ENCODE measurements at places on chromosomes 2 and 18.

GRCh38 chr2:126751477-126751876, 95.5 kb downstream of the GYPC start:
- no peak for DNase-seq

DNA sequence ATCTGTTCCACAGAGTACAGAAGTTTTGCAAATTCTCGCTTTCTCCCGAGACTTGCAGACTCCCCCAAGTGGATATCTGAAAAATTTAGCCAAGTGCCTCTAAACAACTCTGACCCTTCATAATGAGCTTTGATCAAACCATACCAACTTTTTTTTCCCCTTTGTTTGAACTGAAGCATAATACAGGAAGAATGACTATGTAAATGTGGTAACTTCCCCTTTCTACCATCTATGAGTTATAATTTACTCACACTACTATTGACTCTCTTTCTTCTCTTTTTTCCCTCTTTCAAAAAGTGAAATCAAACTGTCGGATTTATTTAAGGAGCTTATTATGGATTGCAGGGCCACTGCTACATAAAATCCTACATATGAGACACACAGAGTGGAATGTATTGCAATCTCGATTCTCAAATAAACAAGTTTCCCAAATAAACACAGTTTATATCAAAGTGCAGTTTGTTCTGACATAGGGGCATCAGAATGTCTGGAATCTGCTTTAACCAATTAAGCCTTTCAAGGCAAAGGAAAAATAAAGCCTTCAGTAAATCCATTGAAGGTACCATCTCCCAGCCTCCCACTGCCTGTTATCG, 1.4 kb upstream of the ZNF804A start:
- no peak for DNase-seq

DNA sequence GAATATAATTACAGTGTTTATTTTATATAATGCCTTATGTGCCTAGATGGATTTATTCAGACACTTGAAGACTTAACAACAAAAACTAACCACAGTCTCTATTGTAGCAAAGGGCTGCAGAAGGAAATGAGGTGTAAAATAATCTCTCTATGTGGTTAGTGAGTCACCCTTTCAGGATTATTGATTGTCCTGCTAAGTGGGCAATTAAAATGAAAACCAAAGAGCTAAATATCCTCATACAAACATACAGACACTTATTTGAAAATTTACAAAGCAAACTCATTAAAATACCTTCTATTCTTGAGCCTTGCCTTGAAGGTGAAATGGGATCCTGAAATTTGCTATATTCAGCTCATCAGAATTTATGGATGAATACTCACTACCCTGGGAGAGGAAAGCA, 27.7 kb upstream of the DCC start:
- no peak for DNase-seq

DNA sequence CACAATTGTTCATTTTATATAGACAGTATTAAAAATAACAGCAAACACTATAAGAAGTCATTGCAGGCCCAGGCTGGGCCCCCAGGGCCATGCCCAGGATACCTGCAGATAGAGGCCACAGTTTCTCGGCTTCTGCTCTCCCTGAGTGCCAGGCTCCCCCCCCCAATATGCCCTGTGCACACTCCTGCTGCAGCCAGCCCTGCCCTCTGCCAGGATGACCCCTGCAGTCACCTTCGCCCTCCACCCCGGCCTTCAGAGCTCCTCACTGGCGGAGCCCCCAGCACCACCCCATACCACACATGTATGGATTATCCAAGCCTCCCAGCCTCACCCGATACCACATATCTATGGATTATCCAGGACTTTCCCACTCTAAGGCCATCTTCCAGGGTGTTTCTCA, 104.5 kb downstream of the TPO start:
- no peak for DNase-seq

- no peak for DNase-seq
These were observed 152.4 kb downstream of the ZFP36L2 start for GRCh38 chr2:43074052-43074451.

DNA sequence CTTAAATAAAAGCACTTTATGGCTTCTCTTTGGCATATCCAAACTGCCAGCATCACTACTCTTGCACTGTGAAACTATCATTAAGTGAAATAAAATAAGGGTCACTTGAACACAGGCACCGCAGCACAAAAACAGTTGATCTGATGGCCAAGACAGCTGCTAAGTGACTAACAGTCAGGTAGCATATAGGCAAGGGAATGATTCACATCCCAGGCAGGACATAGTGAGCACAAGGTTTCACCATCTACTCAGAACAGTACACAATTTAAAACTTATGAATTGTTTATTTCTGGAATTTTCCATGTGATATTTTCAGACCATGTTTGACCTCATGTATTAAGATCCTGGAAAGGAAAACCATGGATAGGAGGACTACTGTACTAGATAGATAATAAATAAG, 214.2 kb downstream of the MREG start:
- no peak for DNase-seq

DNA sequence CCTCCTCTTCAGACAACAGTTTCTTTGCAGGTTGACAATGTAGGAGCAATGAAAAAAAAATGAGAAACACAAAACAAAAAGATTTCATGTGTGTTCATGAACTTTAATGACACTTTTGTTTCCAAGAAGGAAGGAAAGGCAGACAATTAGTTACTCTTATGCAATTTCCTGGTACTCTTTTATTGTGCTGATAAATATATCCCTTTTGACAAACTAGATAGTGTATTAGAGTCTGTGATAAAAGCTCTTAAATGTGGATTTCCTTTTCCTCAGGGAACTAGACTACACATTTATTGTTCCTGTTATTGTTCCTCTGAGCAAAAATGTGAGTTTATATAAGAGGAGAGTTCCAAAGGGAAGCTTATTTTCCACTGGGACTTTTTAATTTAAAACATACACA, 188.7 kb upstream of the NRXN1 start:
- no peak for DNase-seq

GRCh38 chr2:159124441-159124911, 156.0 kb downstream of the TANC1 start:
- DNase-seq = peak; percentile 8

DNA sequence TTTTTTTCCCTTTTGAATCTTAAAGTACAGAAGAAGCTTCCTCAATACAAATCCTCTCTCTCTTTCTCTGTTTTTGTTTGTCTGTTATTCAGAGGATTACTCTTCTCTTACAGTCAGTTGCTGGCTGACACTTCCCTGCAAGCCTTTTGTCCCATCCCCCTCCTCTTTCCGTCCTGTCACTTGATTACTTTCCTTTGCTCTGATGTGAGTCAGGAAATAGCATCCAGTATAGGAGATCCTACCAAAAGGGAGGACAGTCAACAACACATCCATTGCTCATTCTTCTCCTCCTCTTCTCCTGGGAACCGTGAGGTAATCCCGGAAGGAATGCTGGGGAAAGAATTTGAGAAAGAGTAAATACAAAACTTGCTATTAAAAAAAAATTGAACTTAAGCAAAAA, 79.3 kb upstream of the SCN7A start:
- DNase-seq = no peak

- no peak for DNase-seq
These were observed 59.8 kb upstream of the RNU4ATAC start for GRCh38 chr2:121470917-121471316.

GRCh38 chr18:11800566-11801334, 50.5 kb upstream of the CHMP1B start:
- DNase-seq = no peak

DNA sequence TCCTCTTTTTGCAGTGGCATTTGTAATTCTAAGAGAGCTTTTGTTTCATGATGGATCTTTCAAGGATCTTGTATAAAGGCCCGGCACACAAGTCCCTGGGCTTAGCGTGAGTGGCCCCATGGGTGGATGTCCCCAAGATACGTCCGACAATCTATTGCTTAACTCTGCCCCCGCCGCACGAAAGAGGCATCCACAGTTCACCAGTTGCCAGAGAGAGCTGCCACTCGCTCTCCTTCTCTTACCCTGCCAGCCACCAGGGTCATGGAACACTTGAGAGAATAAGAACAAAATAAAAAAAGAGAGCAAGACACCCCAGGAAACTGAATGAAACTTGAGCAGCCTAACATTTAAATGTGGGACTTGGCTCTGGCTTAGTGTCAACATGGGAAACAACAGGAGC, 92.3 kb downstream of the CTAGE1 start:
- no peak for DNase-seq

DNA sequence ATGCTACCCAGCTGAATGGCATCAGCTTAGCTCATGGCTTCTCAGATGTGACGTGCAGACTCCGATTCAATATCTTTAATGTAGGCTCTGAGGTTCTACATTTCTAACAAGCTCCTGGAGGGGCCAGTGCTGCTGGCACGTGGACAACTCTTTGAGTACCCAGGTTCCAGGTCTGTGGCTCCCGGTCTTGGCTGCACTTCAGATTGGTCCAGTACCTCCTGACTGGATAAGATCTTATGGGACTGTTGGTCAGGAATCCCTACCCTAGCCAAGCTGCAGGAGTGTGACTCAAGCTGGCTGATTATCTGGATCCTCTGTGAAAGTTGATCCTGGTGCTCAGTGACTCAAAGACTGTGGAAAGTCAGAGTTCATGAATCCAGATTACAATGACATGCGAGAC, 222.1 kb downstream of the ANKRD30B start:
- DNase-seq = no peak

DNA sequence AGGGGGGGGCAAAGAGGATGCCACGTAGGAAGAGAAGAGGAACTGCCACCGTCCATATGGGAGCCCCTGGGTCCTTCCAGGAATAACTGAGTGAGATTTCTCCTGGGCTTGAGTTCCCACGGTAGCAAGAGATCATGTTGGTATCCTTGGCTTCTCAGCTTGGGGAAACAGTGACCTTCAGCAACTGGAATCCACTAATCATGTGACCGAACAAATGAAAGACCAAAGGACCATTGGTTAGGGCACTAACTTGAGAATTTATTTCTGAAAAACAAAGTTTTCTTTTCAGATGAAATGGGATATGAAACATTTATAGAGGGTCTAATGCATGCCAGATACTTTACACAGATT, 259.4 kb upstream of the ID2 start:
- no peak for DNase-seq

DNA sequence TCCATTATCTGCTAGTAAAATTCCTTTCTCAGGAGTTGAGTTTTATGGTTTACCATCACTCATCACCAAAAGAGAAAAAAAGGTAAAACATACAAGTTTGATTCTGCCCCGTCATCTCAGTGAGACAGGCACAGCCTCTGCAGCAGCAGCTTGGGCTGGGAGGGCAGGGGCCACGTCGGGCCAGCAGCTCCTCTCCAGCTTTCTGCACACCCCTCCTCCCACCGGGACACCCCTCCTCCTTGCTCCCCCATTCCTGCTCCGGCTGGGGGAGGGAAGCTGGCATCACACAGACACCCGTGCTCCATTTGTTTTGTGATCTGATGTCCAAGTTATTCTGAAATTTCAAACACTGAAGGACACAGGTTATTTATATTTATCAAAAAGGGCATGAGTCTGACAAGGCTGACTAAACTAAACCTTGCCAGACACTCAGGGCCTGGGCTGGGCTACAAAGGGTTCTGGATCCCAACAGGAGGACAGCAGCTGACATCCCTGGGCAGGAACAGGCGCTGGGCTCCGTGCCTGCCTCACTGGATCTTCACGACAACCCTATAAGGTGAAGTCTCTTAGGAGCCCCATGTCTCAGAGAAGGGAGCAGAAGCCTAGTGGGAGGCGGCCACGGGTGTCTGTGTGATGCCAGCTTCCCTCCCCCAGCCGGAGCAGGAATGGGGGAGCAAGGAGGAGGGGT, 71.4 kb downstream of the HDAC4 start:
- no peak for DNase-seq

- DNase-seq = no peak
These were observed 220.2 kb downstream of the SUCLG1 start for GRCh38 chr2:84238907-84239306.

DNA sequence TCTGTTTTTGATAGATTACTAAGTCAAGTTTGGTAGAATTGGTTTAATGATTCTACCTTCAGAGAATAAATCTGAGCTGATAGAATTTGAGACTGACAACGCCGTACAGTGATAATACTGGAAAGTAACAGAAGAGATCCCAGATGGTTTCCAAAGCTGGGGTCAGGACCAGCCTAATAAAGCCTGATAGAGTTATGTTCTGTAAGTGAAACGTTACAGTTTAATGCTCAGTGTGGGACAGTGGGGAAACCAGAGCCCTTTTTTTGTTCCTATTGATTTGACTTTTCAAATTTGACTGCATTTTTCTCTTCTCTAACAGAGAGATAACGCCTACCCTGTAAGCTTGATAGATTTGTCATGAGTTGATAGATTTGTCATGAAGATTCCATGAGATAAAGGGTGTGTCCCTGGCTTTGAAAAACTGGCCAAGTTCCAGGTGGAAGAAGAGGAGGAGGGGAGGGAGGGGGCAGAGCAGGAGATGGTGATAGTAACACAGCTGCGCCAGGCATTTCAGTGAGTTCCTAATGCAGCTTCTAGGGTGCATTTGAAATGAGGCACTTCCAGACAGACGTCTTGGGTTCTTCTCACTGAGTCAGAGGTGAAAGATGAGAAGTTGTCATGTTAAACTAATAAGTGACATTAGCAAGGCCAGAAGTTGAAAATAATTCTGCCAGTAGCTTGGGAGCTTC, 65.1 kb downstream of the CERS6 start:
- no peak for DNase-seq

DNA sequence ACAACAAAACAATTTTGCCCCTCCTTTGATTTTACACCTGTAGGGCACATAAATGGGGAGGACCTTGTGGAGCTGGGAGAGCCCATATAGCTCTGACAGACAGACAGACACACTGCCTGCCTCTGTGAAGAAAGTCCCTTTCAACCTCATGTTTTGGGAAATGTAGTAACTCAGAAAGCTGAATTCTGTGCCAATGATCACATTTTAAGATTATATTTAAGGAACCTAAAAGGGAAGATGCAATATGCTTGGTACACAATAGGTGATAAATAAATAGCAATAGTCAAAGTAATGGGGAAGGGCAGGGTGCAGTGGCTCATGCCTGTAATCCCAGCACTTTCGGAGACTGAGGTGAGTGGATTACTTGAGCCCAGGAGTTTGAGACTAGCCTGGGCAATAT, 446.4 kb upstream of the ID2 start:
- DNase-seq = no peak

DNA sequence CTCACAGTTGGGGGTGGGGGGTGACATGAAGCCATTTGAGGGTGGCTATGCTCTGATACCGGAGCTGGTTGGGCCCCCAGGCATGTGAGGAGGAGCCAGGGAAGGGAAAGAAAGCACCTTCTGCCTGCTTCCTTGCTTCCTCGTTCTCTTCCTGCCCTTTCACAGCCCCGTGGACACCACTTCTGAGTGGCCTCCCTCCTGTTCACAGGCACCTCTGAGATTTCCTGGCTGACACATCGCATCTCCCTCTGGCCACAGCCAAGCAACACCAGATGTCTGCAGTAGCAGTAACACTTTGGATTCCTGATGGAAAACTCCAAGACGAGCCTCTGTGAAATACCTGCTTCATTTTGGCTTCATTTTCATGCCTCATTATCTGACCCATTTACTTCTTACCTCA, 64.7 kb upstream of the ST3GAL5 start:
- DNase-seq = no peak

DNA sequence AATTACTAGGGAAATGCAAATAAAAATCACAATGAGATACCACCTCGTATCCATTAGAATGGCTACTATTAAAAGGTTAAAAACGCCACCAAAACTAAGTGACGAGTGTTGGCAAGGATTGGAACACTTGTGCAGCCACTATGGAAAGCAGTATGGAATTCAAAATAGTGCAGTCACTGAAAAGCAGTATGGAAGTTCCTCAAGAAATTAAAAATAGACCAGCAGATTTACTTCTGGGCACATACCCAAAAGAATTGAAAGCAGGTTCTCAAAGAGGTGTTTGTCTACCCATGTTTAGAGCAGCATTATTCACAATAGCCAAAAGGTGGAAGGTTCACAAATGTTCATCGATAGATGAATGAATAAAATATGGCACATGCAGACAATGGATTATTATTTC, 149.7 kb upstream of the STON1 start:
- DNase-seq = no peak

- no peak for DNase-seq
These were observed 20.0 kb downstream of the VAPA start for GRCh38 chr18:9933865-9934264.
